ENCODE measurements at places on chromosomes 2 and 18.

GRCh38 chr2:73601780-73602179, 40.4 kb downstream of the NAT8 start:
- no peak for DNase-seq

DNA sequence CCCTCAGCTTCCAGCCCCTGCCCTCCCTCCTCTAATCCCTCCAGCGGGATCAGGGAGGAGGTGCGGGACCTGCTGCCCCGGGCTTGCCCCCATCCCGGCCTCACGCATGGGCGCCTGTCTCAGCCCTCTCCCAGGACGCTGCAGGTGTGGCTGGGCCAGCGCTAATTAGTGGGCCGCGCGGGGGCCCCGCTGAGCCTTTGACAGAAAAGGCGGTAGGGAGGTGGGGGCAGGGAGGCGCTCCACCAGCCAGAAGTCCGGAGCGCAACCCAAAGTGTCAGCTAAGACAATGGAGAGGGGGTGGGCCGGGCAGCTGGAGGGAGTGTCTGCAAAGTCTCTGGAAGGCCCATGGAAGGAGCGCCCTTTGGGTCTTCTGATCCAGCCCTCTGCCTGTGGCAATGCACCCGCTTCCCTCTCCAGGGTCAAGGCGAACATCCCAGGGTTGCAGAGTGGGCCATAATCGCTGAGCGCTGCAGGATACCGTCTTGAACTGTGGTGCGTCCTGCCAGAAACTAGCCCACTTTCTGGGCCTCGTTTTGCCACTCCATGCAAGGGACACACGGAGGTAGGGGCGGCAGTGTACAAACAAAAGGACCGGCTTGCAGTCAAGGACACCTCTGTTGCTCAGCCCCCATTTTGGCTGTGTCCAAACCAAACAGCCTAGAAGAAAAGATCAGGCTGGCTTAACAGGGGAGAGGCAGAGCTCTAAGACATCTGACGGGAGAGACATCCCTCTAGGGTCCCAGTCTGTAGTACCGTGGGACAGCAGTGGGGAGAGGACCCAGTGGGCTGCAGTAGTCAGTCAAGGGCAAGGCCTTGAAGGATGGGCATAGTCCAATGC, 3.5 kb downstream of the ATP6V1B1 start:
- no peak for DNase-seq

- no peak for DNase-seq
These were observed 26.8 kb upstream of the SLC9A2 start for GRCh38 chr2:102592601-102593000.

DNA sequence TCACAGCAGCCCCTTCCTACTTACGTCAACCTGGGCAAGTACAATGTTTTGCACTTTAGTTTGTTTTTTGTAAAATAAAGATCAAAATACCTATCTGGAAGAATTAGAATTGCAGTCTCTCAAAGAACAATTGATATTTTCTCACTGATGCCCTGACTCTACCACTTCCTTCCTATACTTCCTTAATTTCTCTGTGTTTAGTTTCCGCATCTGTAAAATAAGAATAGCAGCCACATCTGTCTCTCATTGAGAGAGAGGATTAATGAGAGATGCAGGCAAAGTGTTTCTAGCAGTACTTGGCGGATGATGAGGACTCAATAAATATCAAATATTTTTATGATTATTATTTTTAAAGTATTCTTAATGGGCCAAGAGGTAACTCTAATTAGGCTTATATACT, 122.6 kb upstream of the PIEZO2 start:
- DNase-seq: no peak

DNA sequence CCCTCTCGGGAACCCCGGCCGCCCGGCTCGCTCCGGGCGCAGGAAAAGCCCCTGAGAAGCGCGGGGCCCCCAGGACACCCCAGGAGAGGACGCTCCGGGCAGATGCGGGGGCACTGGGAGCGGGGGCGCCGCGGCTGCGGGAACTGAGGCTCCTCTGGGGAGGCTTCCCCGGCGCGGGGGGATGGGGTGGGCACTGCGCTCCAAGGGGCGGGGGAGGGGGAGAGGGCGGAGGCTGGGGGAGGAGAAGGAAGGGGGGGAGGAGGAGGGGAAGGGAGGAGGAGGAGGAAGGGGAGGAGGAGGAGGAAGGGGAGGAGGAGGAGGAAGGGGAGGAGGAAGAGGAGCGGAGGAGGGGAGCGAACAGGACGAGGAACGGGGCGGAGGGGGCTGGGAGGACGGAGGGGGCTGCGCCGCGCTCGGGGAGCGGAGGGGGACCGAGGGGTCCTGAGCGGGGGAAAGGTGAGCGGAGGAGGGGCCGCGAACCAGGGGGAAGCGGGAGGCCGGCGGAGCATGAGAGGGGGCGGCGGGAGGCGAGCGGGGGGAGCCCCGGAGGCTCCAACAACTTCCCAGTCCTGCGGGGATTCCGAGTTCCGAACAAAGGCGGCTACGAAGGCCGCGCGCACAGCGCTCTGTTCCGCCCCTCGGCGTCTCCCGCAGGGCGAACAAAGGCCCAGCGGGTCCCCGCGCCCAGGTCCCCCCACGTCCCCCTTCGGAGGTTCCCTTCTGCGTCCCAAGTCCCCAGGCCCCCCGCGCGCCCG, 742 bp downstream of the PXDN start:
- DNase-seq: no peak

DNA sequence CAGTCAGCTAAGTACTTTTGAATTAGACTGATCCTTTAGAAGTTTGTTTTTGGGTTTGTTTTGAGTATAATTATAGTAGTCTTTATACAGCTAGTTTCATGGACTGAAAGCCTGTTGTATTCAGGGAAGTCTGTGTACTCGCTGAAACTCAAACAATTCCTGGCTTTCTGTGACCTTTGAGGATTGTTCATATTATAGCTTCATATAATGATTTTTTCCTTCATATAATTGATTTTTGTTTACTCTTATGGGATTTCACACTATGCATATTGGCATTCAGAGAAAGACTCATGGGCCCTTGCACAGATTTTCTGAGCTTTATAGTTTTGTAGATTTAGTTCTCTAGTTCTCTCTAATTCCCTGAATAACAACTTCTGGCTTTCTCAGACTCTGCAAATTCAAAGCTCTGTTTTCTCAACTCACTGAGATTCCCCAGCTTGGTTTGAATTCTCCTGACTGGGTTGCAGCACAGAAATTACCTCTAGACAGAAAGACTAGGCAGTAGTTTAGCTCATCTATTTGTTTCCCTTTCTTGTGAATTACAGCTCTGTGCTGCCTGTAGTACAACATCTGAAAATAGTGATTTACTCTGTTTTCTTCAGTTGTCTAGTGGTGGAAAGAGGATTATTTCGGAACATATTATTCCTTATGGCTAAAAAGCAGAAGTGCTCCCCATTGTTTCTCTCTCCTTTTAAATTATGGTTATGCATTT, 495.9 kb upstream of the CNTNAP5 start:
- DNase-seq: no peak

DNA sequence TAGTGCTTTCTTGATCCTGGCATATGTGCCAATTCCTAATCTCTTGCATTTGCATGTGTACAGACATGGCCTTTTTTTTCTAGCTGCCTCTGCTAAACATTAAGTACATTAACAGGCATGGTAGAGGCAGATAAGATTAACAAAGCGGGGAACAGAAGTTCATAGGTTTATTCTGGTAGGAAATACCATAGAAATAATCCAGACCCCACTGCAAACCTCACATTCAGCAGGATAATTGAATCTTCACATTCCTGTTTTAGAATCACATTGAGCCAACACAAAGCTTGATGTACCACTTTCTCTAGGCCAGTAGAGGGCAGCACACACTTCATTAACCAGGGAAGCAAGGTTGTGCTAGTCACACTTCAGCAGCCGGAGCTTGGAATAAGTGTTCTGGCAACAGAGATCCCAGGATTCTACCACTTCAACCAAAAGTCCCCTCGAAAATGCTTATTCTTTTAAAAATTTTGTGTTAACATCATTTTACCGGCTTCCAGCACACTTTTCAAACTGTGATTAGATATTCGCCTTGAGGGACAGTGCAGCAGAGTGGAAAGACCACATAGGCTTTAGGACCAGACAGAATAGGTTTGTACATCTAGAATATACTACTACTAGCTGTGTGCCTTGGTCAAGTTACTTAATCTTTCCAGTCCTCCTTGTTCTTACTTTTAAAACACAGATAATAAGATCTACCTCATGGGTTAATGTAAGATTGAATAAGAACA, 420.2 kb upstream of the CHST9 start:
- DNase-seq: peak; percentile 12

DNA sequence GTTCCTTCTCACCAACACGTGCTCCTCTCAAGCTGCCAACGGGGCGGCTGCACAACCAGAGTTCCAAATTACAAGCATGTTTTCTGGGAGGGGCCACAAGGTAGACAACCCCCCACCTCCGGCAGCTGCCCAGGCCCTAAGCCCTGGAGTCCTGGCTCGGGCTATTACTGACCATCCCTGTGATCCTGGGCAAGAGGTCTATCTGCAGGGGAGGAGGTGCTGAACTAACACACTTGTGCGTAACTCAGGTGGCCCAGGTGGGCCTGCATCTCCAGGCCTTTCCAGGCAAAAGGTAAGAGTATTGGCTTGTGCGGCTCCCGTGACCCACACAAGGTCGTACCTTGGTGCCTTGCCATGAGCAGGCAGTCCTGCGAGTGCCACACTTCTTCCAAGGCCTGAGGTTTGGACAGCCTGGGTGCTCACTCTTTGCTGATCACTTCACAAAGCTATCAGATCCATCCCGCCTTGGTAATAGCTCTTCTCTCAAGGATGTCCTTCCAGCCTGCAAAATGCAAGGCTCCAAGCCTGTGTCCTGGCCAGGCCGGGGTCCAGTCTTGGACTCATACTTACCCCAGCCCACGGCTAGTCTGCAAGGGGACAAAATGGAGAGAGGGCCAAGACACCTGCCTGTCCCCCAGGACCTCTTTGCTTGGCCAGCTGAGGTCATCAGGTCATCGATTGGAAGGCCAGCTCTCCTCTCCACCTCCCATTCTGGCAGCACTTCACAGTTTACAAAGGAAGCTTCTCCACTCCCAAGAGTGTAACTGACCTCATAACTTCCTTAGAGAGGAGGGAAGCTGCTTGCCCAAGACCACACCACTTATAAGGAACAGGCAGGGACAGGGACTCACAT, 33.9 kb downstream of the ADRA2B start:
- DNase-seq: no peak

GRCh38 chr2:58047373-58047935, 848 bp downstream of the VRK2 start:
- no peak for DNase-seq

- DNase-seq: no peak
These were observed 182.6 kb upstream of the THSD7B start for GRCh38 chr2:136582628-136583205.

DNA sequence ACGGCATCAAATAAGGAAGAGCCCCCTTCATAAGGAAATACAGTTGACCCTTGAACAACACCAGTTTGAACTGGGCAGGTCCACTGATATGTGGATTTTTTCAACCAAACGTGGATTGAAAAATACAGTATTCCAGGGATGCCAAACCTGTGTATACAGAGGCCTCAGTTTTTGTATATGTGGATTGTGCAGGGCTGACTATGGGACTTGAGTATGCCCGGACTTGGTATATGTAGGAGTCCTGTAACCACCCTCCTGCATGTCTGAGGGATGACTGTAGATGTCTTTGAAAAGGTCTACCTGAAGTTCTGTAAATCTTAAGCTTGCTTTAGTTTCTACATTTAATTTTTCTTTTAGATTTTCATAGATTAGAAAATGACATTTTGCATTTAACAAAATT, 50.0 kb downstream of the EML4 start:
- no peak for DNase-seq

- no peak for DNase-seq
These were observed 210.0 kb upstream of the ZNF521 start for GRCh38 chr18:25561918-25562317.

- DNase-seq: no peak
These were observed 248.8 kb downstream of the RDH14 start for GRCh38 chr2:18311420-18312195.

- no peak for DNase-seq
These were observed 57.7 kb downstream of the INHBB start for GRCh38 chr2:120403676-120404075.

GRCh38 chr2:158633261-158633660, 161.9 kb upstream of the DAPL1 start:
- DNase-seq: no peak

DNA sequence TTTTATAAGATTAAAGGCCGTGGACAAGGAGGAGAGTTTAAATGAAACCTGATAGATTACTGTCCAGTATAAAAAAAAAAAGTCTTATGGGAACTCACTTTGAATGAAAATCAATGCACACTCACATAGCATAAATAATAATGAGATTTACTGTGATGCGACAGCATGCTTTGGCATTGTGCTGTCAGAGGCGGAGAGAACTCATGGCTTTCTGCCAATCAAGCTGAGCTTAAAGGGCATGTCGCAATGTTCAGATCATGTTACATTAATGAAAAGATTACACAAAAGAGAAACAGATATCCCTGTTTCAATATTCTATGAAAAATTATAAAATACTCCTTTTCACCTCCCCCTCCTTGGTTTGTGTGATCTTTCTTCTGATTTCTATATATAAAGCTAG, 310.8 kb downstream of the ERBB4 start:
- peak; percentile 70 for DNase-seq

- DNase-seq: no peak
These were observed 507.8 kb downstream of the EPHA4 start for GRCh38 chr2:221064058-221064854.

- no peak for DNase-seq
These were observed 129.4 kb upstream of the MAPRE2 start for GRCh38 chr18:34911661-34912384.

GRCh38 chr18:26183395-26184112, 42.7 kb upstream of the TAF4B start:
- no peak for DNase-seq

- no peak for DNase-seq
These were observed 136.4 kb upstream of the COPS8 start for GRCh38 chr2:236949089-236949905.

GRCh38 chr2:55010915-55011314, 39.3 kb downstream of the RTN4 start:
- no peak for DNase-seq

DNA sequence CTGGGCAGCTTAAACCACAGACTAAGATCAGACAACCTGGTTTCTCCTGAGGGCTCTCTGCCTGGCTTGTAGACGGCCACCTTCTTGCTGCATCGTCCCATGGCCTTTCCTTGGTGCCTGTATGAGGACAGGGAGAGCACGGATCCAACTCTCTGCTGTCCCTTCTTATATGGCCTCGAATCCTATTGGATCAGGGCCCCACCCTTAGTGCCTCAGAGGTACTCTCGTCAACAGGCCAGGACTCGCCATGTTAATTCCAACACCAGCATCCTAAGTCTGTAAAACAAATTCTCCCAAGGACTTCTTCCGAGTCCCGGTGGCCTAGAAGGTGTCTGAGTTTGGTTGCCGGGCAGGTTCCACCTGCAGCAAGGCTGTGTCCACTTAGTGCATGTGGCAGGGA, 40.2 kb downstream of the ATP6V1C2 start:
- no peak for DNase-seq

DNA sequence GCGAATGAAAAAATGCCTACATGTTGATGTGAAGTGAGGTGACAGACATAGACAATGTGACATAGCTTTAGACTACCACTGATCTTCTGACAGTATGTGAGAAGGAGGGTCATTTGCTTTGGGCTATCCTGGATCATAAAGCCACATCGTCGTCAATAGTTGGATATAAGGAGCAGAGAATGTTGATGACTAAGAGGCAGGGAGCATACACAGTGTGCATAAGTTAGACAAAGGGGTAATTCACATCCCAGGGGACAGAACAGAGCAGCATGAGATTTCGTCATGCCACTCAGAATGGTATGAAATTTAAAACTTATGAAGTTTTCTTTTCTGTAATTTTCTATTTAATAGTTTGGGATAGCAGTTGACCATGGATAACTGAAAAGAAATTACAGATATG, 403.2 kb downstream of the DSC3 start:
- no peak for DNase-seq
